ENCODE measurements at places on chromosomes 2 and 18. TPM values are rescaled to one million over a fixed set of nuclear protein-coding genes. Genes with fewer than 3 reads are reported as not detected.
A peak's percentile ranks its signal among the peaks of the same experiment; 100 is the strongest.

DNA sequence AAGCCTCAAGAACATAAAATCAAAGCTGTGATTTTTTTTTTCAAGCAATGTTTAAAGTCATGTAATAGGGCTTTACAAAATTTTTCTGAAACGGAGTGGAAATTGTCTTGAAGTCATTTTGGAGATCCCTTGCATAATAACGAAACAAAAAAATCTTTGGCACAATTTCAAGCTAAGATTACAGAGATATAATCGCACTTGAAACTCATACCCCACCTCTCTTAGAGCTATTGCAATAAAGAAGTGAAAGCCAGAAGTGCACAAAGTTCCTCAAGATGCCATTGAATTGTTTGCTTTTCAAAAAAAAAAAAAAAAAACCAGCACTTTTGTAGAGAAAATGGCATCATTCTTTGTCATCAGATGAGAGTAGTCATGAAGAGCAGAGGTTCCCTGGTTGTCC lies 152.3 kb downstream of the PAX3 start:
- no peak for DNase-seq

Gene CHRND
- polyA plus RNA-seq = 0.18 TPM

GRCh38 chr2:207165121-207166038 lies at the start of gene KLF7:
Gene KLF7 (minus strand): TSS chr2:207165948. CDS start chr2:207165568, 380 bp downstream.
- DNase-seq = no peak

GRCh38 chr18:41524674-41525470 lies 430.2 kb upstream of the PIK3C3 start:
- no peak for DNase-seq

Gene TSPYL6
- polyA plus RNA-seq = 0.03 TPM

Gene FBXO48
- polyA plus RNA-seq = 1.1 TPM

DNA sequence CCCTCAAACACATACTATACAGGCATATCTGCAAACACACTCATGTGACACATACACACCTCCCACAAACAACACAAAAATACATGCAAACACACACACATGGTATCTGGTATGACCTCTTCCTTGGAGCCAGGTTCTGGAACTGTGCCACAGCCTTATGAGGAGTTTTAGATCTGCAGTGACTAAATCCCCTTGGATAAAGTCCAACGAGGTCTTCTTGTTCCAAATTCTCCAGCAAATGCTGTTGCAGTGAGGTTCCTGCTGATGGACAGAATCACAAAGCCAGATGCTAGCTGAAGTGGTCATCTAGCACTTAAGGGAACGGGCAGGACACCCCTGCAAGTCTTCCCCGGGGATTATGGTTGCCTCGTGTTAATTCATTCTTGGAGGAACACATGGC lies 54.5 kb upstream of the DAPL1 start:
- no peak for DNase-seq

Gene ZCCHC2
- polyA plus RNA-seq = 62.5 TPM

GRCh38 chr2:24432735-24433134 lies 58.3 kb upstream of the NCOA1 start:
- no peak for DNase-seq

DNA sequence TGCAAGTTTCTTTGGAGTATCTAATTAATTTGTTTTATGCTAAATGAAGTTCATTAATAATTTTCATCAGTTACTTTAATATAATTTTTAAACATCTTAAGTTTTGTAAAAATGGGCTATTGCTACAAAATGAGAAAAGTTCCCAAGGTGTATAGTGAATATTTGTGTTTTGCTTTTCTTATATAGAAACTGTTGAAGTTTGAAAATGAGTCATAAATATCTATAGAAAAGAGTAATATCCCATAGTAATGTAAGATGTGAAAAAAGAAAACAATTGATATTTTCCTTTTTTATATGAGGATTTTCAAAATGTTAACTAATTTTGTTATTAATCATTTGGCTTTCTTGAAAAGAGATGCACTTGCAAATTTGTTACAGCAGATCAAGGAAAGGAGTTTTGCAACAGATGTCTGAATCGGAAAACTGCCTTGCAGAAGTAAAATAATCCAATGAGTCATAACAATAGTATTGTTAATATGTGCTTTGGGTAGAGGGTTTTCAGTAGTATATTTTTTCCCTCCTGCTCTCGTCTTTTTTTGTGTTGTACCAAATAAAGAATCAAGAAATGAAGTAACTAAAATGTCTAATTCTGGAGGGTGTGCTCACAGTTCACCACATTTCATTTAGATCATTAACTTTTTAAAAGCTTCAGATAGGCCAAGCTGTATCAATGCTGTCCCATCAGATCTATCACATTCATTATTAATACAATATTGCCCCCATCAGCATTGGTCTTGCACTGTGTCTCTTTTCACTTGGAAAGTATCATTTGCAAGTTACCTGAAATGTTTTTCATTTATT lies 15.5 kb downstream of the DUSP19 start:
- no peak for DNase-seq

Gene MC2R
- polyA plus RNA-seq = not detected

Gene GLI2
- polyA plus RNA-seq = not detected

Gene GKN2
- not detected for polyA plus RNA-seq

Gene C2orf74
- 11.9 TPM for polyA plus RNA-seq

- no peak for DNase-seq
These were observed at the start of gene POMC for GRCh38 chr2:25168256-25169072. Gene POMC (minus strand): TSS chr2:25168580. CDS start chr2:25164772, 3,808 bp downstream.

Gene CDH19
- polyA plus RNA-seq = not detected

Gene SERPINB3
- not detected for polyA plus RNA-seq

Gene CCDC141
- not detected for polyA plus RNA-seq

- DNase-seq = no peak
These were observed 8.3 kb downstream of the KCNE4 start for GRCh38 chr2:223060201-223060825.

DNA sequence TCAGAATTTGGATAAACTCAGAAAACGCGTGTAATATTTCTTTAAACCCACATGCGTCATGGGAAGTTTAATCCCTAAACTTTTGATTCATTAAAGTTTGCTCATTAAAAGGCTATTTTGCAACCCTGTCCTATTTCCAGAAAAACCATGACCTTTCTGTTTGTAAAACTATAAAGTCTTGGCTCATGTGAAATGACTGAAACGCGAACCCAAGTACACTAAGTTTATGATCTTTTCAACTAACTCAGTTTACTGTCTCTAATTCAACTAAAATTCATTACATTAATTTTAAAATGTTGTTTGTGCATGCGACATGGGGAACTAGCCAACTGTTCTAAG lies 3.9 kb upstream of the RPL31 start:
- no peak for DNase-seq

GRCh38 chr2:99256677-99257076 lies 1.2 kb upstream of the LYG2 start:
- no peak for DNase-seq

DNA sequence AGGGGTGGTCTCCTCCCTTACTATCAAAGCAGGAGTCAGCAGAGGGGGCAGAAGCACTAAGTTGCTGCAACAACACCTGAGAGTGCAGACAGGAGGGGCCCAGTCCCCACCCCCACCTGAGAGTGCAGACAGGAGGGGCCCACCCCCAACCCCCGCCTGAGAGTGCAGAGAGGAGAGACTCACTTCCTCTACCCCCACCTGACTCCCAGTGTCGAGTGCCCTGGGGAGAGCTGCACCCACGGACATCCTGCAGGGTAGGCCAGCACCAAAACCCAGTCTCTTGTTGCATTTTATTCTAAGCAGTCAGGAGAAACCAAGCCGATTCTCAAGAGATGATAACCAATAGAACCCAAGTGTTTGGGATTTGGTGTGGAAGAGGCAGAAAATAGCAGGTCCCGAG lies 78.4 kb downstream of the NAPG start:
- no peak for DNase-seq

DNA sequence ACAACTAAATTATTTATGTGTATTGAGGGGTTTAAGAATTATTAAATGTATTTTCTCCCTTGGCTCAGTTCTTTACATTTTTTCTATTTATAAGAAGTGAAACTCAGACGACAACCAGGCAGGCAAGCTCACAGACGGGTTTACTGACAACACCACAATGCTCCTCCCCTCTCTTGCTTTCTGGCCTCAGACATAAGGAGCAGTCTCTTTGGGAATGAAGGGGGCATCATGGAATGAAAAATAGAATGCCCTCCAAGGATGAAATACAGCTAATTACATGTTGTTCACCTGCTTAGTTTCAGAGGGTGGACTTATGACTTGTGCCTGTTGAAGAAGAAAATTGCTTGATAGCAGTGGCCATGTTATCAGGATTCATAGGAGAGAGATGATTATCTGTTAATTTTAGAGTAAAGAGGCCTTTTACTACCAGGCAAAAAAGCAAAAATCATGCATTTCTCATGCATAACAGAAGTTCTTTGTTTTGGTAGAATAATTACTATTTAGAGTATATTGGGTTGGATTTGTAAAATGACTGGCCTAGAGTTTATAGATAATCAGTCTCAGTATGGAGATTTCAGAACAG lies 172.1 kb upstream of the LRRTM1 start:
- DNase-seq = no peak

- DNase-seq = no peak
These were observed 73.6 kb upstream of the RBM44 start for GRCh38 chr2:237724811-237725478.

GRCh38 chr2:227413371-227413770 lies 25.6 kb upstream of the SCYGR1 start:
- no peak for DNase-seq

Gene ALPG
- not detected for polyA plus RNA-seq

- no peak for DNase-seq
These were observed 465.0 kb downstream of the CCDC85A start for GRCh38 chr2:56648802-56649201.

GRCh38 chr2:186101616-186102015 lies 363.0 kb downstream of the FSIP2 start:
- no peak for DNase-seq

Gene IGFBP2
- 5.8 TPM for polyA plus RNA-seq

Gene LYPD1
- polyA plus RNA-seq = not detected

GRCh38 chr18:42330296-42330695 lies 375.3 kb downstream of the PIK3C3 start:
- DNase-seq = no peak

- DNase-seq = no peak
These were observed 1.1 kb upstream of the PREB start for GRCh38 chr2:27135478-27135955.

Gene MEP1B
- polyA plus RNA-seq = not detected

- DNase-seq = no peak
These were observed 5.9 kb upstream of the TCF4 start for GRCh38 chr18:55593888-55594287.

Gene UGT1A10
- polyA plus RNA-seq = not detected

GRCh38 chr2:45750001-45750400 lies 98.5 kb downstream of the PRKCE start:
- DNase-seq = no peak

GRCh38 chr2:52395912-52396311 lies 1364.0 kb upstream of the NRXN1 start:
- no peak for DNase-seq

DNA sequence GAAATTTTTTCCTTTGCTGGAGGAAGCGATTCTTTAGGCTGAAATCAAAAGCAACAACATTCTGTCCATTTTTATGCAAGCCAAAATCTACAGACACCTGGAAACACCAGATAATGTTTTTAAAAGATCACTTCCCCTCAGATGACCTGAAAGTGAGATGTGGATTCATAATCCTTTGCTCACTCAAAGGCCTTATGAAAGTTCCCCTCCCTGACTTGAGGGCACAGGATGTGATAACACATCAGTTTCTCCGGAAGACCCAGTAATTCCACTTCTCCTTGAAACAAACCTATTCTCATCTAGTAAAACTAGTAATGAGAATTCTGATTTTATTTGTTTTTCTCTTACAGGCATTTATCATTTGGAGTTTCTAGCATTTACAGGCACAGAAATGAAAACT lies 218.3 kb upstream of the RND3 start:
- no peak for DNase-seq

- peak; percentile 57 for DNase-seq
These were observed at the start of gene GALNT13 for GRCh38 chr2:153871231-153872221. Gene GALNT13 (plus strand): TSS chr2:153871922.

DNA sequence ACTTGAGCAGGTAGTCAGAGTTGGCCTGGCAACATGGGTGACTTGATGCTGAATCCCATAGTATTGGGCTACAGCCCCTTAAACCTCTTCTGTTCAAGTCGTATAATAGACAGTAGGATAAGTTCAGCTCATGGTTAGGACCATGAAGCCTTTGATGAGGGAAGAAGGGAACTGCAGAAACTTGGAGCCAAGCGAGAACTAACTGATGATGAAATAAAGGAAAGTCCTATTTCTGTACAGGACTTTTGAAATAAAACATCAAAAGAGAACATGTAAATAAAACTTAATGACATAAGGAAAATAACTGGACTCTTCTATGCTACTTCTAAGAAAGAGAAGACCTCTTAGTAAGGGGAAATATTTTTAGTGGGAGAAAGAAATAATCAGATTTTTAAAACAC lies 51.2 kb upstream of the UGP2 start:
- no peak for DNase-seq

DNA sequence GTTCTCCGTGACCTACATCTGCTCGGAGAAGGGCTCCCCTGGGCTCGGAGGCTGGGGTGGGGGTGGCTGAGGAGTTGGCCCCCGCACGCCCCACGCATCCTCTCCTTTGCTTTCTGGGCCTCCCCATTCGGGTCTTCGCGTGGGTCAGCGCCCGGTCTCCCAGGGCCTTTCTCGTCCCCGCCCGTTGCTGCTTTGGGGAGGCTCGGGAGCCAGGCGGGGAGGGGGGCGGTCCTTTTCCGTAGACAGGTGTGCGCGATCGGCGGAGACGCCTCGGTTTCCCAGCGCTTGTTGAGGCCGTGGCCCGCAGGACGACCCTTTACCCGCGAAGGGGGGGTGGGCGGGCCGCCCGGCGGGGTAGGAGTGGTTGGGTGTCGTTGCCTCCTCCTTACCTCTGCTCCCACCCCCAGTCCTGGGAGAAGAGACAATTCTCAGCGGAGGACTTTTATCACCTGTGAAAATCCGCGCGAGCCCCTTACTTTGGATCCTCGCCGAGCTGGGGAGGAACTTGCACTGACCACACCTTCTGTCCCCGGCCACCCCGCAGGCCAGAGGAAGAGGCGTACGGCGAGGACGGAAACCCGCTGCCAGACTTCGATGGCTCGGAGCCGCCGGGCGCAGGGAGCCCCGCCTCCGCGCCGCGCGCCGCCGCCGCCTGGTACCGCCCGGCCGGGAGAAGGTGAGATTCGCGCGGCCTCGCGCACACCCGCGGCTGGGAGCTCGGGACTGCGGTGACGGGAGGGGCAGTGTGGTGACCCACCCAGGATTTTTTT lies 2.6 kb downstream of the ADCYAP1 start:
- DNase-seq = no peak

DNA sequence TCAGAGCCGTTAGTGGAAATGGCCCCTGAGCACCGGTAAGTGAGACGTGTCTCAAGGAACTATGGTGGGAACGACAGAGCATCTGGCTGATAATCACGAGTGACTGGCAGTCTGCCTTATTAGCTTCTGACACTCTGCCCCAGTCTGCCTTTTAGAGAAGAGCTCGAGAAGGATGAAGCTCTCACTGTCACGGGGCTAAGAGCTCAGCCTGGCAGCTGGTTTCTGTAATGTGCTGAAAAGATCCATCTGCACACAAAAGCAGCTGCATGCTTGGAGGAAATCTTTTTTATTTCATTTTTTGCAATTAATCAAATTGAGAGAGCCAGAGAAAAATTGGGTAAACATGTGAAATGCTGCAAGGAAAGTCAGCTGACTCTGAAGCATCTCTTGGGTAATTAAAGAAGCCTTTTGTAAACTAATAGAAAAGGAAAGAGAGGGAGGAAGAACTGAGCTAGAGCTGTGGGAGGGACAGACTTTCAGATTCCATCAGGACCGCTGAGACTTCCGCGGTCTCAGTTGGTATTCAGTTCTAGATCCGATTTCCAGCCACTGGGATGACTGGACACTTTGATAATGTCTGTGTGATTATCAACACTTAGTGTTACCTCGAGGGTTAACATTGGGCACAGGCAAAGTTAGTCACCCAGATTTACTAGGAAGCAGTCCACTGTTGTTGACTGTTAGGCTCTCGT lies 24.4 kb downstream of the MBP start:
- DNase-seq = no peak

All from HepG2 (cell line).